ENCODE measurements at places on chromosomes 7 and 10.
A peak's percentile ranks its signal among the peaks of the same experiment; 100 is the strongest.

- no peak for DNase-seq
These were observed 40.3 kb upstream of the YAE1 start for GRCh38 chr7:39525926-39526325.

DNA sequence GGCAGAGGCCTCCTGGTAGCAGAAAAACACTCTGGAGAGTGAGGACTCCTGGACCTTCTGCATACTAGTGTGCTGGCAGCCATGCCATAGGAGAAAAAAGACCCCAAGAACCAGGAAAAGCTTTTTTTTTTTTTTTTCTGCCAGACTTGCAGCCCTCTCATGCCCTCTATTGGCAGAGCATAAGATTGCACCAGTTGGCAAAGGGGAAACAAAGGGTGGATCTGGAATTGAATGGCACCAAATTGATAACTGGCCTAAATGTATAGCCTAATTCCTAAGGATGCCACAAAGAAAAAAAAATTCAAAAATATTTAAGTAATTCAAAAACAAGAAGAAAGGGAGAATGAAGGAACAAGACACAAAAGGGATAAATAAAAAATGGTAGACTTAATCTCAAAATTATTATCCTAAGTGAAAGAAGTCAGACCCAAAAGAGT is 112.5 kb upstream of the GHITM start:
- no peak for DNase-seq

DNA sequence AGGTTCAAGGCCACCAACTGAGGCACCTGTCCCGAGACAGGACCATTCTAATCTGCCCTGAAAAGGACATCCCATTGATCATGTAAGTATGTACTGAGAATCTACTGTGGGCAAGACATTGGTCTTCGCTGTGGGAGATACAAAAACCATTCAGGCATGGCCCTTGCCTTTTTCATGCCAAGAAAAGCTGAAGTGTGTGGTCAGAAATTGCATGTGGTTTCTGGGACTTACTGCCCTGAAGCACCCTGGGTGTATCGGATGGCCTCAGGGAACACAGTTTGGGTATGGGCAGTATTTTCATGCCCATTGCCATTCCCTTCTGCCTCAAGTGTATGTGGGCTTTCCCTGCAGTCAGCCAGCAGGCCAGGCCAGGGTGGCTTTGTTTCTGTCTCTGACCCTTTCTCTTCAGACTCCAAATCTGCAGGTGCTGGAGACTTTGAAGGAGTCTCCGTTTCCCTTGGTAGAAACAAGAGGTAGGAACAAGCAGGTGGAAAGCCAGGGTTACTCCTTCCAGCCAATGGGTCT is 285.7 kb downstream of the ZEB1 start:
- DNase-seq: no peak

DNA sequence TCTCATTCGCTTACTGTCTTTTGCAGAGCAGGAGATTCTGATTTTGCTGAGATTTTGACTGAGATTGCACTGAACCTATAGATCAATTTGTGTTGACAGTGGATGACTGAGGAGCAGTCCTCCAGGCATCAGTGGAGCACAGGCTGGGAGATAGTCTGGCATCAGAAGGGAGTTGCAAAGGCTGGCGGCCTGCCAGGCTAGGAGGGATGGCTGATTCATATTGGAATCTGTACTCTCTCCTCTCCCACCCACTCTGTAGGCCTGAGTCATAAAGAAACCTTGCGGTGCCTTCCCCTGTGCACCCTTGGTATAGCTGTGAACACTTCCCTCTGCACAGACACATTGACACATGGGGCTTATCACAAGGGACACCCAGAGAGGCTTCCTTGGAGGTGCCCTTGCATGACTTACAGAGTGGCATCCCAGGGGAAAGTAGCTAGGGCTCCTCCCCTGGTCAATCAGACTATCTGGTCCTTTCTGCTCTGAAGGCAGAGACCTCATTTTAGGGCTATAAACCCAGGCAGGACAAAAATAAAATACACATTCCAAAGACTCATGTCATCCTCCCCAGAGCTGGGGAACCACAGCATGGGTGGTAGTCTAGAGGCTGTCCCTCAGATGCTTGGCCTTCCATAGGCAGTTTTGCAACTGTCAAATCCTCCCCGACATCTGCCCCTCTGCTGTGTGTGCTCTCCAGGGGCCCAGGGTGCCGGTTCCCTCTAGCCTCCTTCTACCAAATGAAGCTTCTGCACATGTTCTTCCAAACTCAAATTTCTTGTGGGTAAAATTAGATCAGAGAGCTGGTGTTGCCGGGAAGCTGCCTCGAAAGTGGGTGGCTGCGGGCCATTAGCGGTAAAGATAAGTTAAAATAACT is 37.4 kb upstream of the EEPD1 start:
- peak; percentile 59 for DNase-seq

DNA sequence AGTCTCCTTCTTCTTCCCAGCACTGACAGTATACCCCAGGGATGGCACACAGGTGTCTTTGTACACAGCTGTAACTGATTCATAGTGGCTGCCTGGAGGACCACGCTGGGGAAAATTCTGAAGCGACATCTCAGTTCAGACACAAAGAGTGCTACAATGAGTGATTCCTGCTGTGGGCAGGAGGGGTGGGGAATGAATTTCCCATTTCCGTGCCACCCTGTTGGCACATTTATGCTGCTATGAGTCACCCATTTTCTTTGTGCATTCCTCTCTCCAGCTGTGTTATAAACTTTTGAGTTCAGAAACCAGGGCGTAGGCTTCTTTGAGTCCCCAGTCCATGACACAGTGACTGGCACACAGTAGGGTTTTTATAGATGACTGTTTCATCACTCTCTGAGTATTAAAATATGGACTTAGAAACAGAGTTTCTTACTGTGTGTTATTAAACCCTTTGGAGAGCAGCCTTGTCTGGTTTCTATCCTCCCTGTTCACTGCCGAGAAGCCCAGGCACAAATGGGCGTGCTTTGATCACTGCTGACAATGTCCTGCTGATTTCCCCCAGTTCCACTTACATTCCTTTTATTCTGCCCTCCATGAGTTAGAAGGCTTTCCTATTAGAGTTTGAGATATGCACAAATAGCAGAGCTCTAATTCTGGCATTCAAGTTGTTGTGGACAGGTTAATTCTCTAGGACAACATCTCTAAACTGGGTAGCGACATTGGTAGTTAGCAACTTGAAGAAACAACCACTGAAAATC is 24.0 kb upstream of the NPS start:
- no peak for DNase-seq
